ENCODE measurements at places on chromosomes 11 and 22. TPM values are rescaled to one million over a fixed set of nuclear protein-coding genes. Genes with fewer than 3 reads are reported as not detected.

PAX6 gene
- total RNA-seq = 0.06 TPM

GRCh38 chr11:76149713-76150112, 56.6 kb downstream of the WNT11 start:
- peaks cover 22% of the 10 kb centered on the region for H3K4me1 ChIP-seq
- H3K4me3 ChIP-seq = no peak overlapping the region
- no peaks in the 10 kb centered on the region for H3K27me3 ChIP-seq
- H3K27ac ChIP-seq = no peak overlapping the region

SNX15 gene
- total RNA-seq = 21.2 TPM

THY1 gene
- 36.0 TPM for total RNA-seq

- no peaks in the 10 kb centered on the region for H3K27me3 ChIP-seq
- peak within 1 kb of the TSS; percentile 85 for H3K4me3 ChIP-seq
- H3K4me1 ChIP-seq = peaks cover 18% of the 10 kb centered on the region
- peak within 1 kb of the TSS; percentile 77 for H3K27ac ChIP-seq
These were observed at the start of gene TOMM22 for GRCh38 chr22:38681582-38682335. TSS of gene TOMM22 (plus strand) at chr22:38681957. CDS start at chr22:38681979, 22 bp downstream.

Measured in esophagus muscularis mucosa (tissue), 4 donors.